Endodermal cell (in vitro differentiated cells): ENCODE measurements at places on chromosomes 16 and 17. TPM values are rescaled to one million over a fixed set of nuclear protein-coding genes. Genes with fewer than 3 reads are reported as not detected.

DNA sequence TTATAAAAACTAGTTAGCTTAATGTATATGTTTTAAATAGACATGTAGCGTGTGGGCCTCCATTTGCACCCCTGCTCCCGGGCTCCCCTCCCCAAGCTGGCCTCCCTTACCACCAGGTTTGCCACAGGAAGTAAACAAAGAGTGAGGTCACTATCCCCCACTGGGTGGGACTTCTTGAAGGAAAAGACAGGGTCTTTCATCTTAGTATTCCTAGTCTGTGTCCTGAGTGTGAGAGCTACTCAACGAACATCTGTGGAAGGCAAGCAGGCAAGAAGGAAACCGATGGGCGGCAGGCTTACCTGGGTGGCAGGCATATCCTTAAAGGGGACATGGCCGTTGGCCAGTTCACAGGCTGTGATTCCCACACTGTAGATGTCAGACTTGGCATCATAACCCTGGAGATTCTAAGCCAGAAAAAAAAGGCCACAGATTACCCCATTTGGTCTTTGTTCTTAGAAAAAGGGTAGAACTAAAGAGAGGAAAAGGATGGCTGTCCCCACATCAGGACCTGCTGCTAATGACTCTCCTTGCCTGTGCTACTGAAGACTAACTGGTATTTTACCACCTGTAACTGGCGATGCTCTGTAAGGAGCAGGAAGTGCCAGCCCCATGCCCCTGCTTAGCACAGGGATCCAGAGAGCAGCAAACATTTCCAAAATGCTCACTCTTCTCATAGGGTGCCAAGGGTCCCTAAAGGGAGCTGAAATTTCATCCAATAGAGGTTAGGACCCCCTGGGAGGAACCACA lies 6.6 kb upstream of the LIMD2 start:
- H3K36me3 ChIP-seq = peaks cover 41% of the 10 kb centered on the region
- DNase-seq = peak; percentile 54
- H3K4me1 ChIP-seq = no peaks in the 10 kb centered on the region
- no peak overlapping the region for H3K27ac ChIP-seq
- no peaks in the 10 kb centered on the region for H3K27me3 ChIP-seq

Gene SPATA22
- total RNA-seq = not detected in 3 replicates

DNA sequence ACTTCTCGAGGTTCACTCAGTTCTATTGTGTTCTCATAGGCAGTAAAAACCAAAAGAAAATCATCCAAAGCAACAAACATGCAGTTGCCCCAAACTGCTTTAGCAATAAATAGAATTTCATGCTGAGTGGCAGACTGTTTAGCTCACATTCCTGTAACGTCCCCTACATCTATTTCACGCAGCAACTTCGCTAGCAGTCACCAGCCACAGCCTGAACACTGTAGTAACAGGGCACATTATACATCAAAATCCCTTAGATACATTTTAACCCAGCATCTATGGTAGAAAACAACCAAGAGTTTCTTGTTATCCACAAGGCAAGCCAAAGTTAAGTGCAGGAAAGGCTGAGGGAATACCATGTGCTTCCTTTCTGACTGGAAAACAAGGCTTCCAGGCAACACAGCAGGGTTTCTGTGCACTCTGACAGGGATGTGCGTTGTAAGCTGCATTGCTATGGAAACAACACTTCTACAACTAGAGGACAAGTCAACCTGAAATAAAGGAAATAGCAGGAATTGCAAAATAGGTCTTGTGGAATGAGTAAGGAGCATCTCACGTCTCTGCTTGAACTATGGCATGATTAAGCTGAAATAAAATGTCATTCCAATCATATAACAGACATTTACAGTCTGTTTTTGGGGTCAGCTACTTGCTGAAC lies 55.4 kb downstream of the CFDP1 start:
- no peaks in the 10 kb centered on the region for H3K4me1 ChIP-seq
- peak overlapping the region; percentile 89 for H3K27ac ChIP-seq
- peaks cover 41% of the 10 kb centered on the region for H3K36me3 ChIP-seq
- H3K4me3 ChIP-seq = no peak overlapping the region
- H3K27me3 ChIP-seq = no peaks in the 10 kb centered on the region

DNA sequence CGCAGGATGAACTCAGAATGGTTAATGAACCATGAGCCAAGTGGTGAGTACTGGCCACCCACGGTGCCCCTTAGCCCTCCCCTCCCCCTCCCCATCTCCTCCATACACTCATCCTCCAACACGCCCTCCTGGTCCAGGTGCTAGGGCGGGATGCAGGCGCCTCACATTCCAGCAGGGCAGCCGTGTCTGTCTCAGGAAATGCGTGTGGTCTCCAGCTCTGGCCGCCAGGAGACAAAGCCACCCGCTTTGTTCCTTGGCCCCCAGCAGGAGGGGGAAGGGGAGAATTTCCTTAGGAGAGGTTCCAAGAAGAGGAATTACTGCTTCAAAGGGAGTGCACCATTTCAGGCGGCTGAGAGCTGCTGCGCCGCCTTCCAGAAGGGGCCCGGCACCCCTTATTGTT lies 29.7 kb upstream of the RMI2 start:
- H3K4me3 ChIP-seq = no peak overlapping the region
- no peaks in the 10 kb centered on the region for H3K36me3 ChIP-seq
- no peaks in the 10 kb centered on the region for H3K4me1 ChIP-seq
- no peaks in the 10 kb centered on the region for H3K27me3 ChIP-seq

DNA sequence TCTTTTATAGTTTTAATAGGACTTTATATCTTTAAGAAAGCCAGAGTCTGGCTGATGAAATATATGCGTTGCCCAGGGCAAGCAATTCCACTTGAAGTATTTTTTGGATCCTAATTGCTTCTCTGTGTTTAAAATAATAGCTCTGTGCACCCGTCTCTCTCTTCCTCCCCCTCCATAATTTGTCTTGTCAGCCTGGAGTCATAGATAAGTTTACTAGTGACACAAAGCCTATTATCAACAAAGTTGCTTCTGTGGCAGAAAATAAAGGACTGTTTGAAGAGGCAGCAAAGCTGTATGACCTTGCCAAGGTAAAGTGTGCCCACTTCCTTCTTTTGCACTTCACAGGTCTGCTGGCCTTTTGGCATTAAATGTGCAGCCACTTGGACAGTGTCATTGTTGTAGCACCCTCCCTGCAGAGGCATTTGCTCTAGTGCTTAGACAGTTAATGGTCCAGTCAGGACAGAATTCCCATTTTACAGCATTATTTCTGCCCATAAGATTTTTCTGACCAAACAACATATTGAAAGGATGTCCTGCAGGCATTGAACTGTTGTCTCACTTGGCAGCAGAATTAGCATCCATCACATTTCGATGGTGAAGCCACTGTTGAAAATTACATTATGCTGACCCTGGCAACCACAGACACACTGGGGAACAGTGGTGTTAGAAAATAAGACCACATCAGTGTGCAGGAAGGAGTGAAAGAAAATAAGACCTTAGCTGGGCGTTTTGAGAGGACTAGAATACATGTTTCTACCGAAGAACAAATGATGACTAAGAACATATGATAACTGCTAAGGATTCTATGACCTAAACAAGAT lies 28.4 kb upstream of the SLC12A3 start:
- H3K27me3 ChIP-seq = no peaks in the 10 kb centered on the region
- DNase-seq = no peak
- no peak overlapping the region for H3K4me3 ChIP-seq
- no peaks in the 10 kb centered on the region for H3K4me1 ChIP-seq
- peaks cover 81% of the 10 kb centered on the region for H3K36me3 ChIP-seq

DNA sequence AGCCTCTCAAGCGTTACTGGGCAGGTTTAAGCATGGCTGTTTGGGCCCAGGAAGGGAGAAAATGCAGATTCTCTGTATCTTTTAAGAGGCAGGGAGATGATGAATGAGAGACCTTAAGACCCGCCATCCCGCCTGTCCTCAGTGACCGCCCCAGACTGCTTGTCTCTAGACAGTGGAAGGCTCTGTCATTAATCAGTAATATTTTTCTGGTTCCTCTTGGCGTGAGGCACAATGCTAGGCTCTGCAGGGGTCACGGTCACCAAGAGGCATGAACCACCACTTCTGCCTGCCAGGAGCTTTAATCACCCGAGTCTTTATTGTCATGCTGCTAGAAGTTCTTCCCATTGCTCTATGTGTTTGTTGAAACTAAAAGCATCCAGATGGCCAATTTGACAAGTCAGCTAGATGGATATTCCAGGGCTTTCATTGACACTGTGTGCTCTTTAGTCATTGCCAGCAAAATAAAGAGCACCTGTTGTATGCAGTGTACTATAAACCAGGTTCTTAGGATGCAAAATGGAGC lies 3.2 kb downstream of the SLC6A2 start:
- peaks cover 6% of the 10 kb centered on the region for H3K4me1 ChIP-seq
- H3K27ac ChIP-seq = no peak overlapping the region
- DNase-seq = no peak
- H3K4me3 ChIP-seq = no peak overlapping the region

Gene TEX14
- 0.09 TPM in 1 of 3 replicates, not detected in the others for total RNA-seq

GRCh38 chr17:50925296-50925891 lies 59.2 kb upstream of the TOB1 start:
- peaks cover 8% of the 10 kb centered on the region for H3K27me3 ChIP-seq
- peak; percentile 85 for DNase-seq
- H3K27ac ChIP-seq = no peak overlapping the region
- H3K4me3 ChIP-seq = no peak overlapping the region
- no peaks in the 10 kb centered on the region for H3K4me1 ChIP-seq

Gene GSDMA
- total RNA-seq = not detected in 2 replicates

Gene NTN1
- total RNA-seq = 17.0 to 97.7 TPM (median 18.4 TPM) in 3 replicates
